ENCODE measurements at places on chromosomes 2 and 18. TPM values are rescaled to one million over a fixed set of nuclear protein-coding genes. Genes with fewer than 3 reads are reported as not detected.

GRCh38 chr2:86229221-86229620 lies 30.0 kb downstream of the MRPL35 start:
- DNase-seq, result no peak
- H3K36me3 ChIP-seq, result no peaks in the 10 kb centered on the region
- no peaks in the 10 kb centered on the region for H3K27me3 ChIP-seq
- H3K4me1 ChIP-seq, result no peaks in the 10 kb centered on the region
- no peak overlapping the region for H3K27ac ChIP-seq

GRCh38 chr18:80148326-80149199 lies 39.5 kb downstream of the ADNP2 start:
- peaks cover 6% of the 10 kb centered on the region for H3K4me1 ChIP-seq
- H3K27me3 ChIP-seq, result no peaks in the 10 kb centered on the region
- no peaks in the 10 kb centered on the region for H3K36me3 ChIP-seq
- peak overlapping the region; percentile 13 for H3K27ac ChIP-seq
- no peak for DNase-seq
- H3K4me3 ChIP-seq, result no peak overlapping the region

DNA sequence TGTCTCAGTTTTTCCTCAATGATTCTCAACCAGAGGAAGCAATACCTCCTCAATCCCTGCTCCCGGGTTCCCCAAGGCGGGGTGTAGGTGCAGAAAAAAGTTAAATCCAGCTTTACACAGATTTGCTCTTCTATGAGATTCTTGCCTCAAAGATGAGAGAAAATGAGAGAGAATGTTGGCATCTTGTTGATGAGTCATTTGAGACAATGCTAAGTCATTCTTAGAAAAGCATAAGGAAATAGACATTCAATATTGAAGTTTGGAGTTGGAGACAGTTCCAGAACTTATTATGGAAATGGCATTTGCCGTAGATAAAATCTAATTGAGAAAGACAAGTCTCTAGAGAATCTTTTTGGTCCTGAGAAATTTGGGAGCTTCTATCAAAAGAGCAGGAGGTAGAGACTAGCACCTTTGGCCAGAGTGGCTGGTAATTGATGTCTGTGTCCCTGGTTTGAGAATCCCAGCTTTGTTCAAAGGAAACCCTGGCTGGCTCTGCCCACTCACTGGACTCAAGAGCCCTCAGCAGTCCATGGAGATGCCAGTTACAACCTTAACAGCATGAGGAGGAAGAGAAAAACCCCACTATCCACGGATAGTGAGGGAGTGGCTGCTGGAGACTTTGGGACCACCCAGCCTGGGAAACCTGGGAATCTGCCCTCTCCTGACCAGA lies 181.2 kb downstream of the FAM124B start:
- no peak overlapping the region for H3K4me3 ChIP-seq
- no peak for DNase-seq
- no peak overlapping the region for H3K27ac ChIP-seq
- H3K4me1 ChIP-seq, result no peaks in the 10 kb centered on the region
- H3K27me3 ChIP-seq, result no peaks in the 10 kb centered on the region

GRCh38 chr2:190838492-190838910 lies 42.1 kb upstream of the GLS start:
- peaks cover 43% of the 10 kb centered on the region for H3K4me1 ChIP-seq
- no peak for DNase-seq
- no peak overlapping the region for H3K27ac ChIP-seq
- H3K36me3 ChIP-seq, result no peaks in the 10 kb centered on the region

DNA sequence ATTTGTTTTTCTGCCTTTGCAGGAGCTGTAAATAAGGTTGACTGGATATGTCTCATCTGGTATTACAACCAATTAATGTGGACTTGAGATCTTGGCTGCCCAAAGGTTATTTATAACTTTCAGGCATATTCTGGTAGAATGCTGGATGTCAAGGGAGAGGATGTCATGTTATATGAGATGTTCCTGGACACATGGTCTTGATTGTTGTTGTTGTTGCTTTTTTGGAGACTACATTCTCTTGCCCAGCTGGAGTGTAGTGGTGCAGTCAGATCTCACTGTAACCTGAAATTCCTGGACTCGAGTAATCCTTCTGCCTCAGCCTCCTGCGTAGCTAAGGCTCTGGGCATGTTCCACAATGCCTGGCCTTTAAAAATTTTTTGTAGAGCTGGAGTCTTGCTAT lies 83.3 kb downstream of the LCLAT1 start:
- H3K27ac ChIP-seq, result no peak overlapping the region
- no peak for DNase-seq
- H3K27me3 ChIP-seq, result no peaks in the 10 kb centered on the region
- no peaks in the 10 kb centered on the region for H3K36me3 ChIP-seq
- H3K4me1 ChIP-seq, result peaks cover 5% of the 10 kb centered on the region
- H3K4me3 ChIP-seq, result no peak overlapping the region

- H3K36me3 ChIP-seq, result no peaks in the 10 kb centered on the region
- H3K4me1 ChIP-seq, result no peaks in the 10 kb centered on the region
- no peak for DNase-seq
- no peaks in the 10 kb centered on the region for H3K27me3 ChIP-seq
- no peak overlapping the region for H3K27ac ChIP-seq
Measured at GRCh38 chr18:63210521-63210920, 109.0 kb downstream of the BCL2 start.

DNA sequence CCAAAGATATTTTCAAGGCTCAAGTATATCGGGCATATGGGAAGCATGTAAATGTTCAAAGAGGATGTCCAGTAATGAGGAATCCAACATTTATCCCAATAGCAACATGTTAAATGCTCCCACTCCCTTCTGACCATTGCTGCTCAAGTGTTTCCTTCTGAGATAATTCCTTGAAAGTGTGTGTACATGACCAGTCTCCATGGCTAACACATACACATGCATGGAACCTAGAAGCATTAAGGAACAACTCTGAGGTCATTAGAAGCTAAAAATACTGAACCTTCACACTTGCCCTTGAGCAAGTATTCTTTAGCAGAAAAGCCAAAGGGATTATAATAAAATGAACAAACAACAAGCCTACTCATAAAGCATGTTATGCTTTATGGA lies 433.8 kb upstream of the TCF4 start:
- no peaks in the 10 kb centered on the region for H3K27me3 ChIP-seq
- no peak for DNase-seq
- H3K4me3 ChIP-seq, result no peak overlapping the region
- no peaks in the 10 kb centered on the region for H3K36me3 ChIP-seq

DNA sequence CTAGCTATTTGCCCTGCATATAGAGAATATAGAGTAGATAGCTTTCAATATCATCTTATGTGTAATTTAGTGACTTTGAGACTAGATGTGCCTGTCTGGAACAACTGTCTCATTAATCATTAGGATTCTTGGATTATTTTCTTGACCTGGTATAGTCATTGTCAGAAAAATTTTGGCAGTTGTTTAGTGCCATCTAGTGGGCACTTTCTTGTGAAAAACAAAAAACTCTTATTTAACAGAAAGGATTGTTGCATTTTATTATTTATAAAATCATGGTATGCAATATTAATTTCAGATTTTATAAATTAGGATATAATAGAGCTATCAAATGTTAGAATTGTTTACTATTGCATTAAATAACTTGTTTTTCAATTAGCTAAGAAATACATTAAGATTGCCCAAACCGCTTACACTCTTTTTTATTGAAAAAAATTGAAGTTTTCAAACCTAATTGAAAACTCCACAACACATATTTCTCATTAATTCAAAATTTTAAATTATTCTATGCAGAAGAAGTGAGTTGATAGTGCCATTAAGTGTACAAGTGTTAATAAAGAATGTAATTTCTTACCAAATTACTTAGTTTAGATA lies 80.3 kb downstream of the DYNAP start:
- no peak overlapping the region for H3K4me3 ChIP-seq
- DNase-seq, result no peak
- no peaks in the 10 kb centered on the region for H3K27me3 ChIP-seq
- H3K36me3 ChIP-seq, result no peaks in the 10 kb centered on the region

- H3K27me3 ChIP-seq, result no peaks in the 10 kb centered on the region
- no peaks in the 10 kb centered on the region for H3K36me3 ChIP-seq
- H3K27ac ChIP-seq, result no peak overlapping the region
- no peak for DNase-seq
- H3K4me1 ChIP-seq, result peaks cover 10% of the 10 kb centered on the region
Measured at GRCh38 chr2:204749319-204749718, 204.0 kb downstream of the PARD3B start.

DNA sequence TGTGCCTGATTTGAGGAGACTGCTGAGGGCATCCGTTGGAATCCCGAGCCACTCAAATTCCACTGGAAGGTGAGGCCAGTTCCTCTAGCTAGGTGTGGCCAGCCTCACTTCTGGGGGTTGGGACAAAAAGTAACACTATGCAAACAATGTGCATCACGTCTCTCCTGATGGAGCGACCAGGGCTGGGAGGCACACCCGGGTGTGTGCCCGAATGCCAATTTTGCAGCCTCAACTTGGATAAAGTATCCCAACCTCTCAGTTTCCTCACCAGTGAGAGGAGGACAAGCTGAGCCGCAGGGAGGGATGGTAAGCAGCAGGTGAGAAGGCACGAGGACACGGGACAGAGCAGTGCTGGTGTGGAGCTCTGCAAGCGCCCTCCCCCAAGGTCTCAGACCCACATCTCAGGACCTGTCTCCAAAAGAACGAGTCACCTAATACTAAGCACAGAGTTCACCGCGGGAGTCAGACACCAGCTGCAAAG lies 218.3 kb downstream of the HAUS1 start:
- H3K4me1 ChIP-seq, result no peaks in the 10 kb centered on the region
- no peak overlapping the region for H3K4me3 ChIP-seq
- no peaks in the 10 kb centered on the region for H3K27me3 ChIP-seq
- no peak for DNase-seq
- H3K36me3 ChIP-seq, result no peaks in the 10 kb centered on the region
- no peak overlapping the region for H3K27ac ChIP-seq

- no peaks in the 10 kb centered on the region for H3K27me3 ChIP-seq
- H3K36me3 ChIP-seq, result no peaks in the 10 kb centered on the region
- no peak overlapping the region for H3K4me3 ChIP-seq
- no peaks in the 10 kb centered on the region for H3K4me1 ChIP-seq
- no peak for DNase-seq
Measured at GRCh38 chr2:177817300-177817699, 255.3 kb downstream of the PDE11A start.

DNA sequence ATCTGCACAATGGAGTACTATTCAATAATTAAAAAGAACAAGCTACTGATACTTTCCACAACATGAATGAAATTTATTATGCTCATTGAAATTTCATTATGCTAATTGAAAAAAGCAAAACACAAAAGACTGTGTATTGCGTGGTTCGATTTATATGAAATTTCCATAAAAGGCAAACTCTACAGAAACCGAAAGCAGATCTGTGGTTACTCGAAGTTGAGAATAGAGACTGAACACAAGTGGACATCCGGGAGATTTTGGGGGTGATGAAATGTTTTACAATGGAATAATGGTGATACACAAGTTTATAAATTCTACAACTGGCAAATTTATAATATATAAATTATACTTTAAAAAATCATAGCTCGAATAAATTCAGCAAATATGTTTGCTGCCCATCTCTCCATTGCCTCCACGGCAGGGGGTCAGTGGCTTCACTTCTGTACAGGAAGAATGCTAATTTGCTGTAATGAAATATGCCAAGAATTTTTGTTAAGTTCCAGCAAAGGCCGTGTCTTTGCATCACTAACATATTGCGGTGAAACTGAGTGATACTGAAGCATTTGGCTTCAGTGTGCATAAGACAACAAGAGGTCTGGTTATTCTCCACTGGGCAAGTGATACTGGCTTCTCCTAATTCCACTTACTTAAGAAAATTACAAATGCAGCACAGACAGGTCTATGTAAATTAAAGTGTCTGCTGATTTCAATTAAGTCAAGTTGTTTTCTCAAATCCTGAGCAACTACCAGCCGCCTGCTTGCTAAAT lies 96.7 kb downstream of the TMEM163 start:
- H3K4me1 ChIP-seq, result no peaks in the 10 kb centered on the region
- no peak overlapping the region for H3K27ac ChIP-seq
- no peak overlapping the region for H3K4me3 ChIP-seq
- DNase-seq, result no peak
- no peaks in the 10 kb centered on the region for H3K36me3 ChIP-seq

DNA sequence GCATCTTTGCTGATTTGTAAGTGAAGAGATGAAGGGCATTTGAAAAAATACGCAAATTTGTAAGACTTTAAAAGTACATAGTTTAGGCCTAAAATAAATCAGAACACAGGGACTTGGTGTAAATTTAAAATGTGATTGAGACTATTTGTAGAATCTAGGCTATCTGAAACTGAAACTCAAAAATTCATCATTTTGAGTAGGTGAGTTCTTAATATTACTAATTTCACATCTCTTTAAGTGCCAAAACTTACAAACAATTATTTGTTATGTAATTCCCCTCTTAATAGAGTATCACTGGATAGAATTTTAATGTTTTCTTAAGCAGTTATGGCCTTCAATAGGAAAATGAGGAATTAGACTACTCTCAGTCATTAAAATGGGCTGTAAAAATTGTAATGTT lies 14.0 kb upstream of the HRH4 start:
- H3K36me3 ChIP-seq, result peaks cover 71% of the 10 kb centered on the region
- H3K27ac ChIP-seq, result no peak overlapping the region
- no peak overlapping the region for H3K4me3 ChIP-seq
- no peaks in the 10 kb centered on the region for H3K4me1 ChIP-seq
- H3K27me3 ChIP-seq, result no peaks in the 10 kb centered on the region
- no peak for DNase-seq

Gene FSIP2
- 0.19 TPM for total RNA-seq

Gene SULT1C3
- total RNA-seq, result not detected
